RWPE1 (cell line): ENCODE measurements at places on chromosomes 7 and 10.

GRCh38 chr10:58967551-58968388 is 208.7 kb upstream of the PHYHIPL start:
- DNase-seq: no peak

DNA sequence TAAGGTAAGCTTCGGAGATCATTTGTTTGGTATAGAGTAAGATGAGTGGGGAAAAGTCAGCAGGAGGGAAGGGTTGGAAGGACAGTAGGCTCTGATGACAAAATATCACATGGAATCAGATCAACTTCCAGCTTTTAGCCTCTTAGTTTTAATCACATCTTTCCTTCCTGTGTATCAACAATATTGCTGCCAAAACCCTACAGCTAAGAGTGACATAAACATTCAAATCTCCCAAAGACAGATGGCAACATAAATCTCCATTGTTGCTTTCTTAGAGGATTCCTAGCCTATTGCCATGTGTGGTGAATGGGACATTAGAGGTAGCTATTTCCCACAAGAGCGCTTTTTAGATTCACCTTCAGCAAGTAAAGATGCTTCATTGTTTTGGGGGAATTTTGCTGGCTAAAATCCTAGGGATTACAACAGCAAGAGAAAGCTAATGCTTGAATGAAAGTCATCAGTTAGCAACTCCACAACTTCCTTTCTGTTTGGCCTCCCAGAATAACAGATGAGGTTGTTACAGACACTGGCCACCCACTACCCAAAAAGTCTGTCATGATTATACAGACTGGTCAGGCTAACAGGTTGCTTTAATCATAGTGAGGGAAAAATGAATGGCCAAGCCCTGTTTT is 35.2 kb upstream of the FZD1 start:
- DNase-seq: no peak

GRCh38 chr7:44132039-44132438 is 8.7 kb upstream of the POLD2 start:
- DNase-seq: no peak

GRCh38 chr7:123660514-123661354 is 5.1 kb downstream of the LMOD2 start:
- DNase-seq: no peak

GRCh38 chr7:136133551-136133950 is 156.4 kb upstream of the MTPN start:
- DNase-seq: no peak

DNA sequence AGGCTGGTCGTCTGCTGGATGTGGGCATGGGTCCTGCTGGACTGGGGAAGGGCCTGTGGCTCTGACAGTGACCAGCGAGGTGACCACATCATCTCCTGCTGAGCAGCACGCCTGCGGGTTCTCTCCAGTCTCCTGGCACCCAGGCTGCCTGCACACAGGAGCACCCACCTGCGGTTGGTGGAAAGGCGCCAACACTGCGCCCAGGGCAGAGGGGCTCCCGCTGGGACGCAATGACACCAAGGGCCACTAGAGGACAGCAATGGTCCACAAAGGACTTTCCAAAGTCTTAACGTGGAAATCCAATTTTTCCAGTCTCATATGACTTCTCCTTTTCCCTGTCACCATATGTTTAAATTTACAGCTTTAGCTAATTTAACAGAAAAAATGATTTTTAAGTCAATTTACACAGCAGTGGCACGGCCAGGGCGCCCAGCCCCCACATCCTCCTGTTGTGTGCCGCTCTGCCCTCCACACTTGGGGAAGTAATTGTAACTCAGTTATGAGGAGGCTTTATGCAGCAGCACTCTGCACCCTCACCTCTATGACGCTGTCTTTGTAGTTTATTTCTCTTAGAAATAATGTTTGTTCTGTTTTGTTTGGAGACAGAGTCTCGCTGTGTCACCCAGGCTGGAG is 38.1 kb downstream of the CFAP46 start:
- DNase-seq: peak; percentile 69
